CD4-positive, alpha-beta T cell (primary cell): ENCODE measurements at places on chromosomes 3 and 15.

GRCh38 chr3:149252272-149252671 is 30.6 kb upstream of the CP start:
- no peak for DNase-seq

DNA sequence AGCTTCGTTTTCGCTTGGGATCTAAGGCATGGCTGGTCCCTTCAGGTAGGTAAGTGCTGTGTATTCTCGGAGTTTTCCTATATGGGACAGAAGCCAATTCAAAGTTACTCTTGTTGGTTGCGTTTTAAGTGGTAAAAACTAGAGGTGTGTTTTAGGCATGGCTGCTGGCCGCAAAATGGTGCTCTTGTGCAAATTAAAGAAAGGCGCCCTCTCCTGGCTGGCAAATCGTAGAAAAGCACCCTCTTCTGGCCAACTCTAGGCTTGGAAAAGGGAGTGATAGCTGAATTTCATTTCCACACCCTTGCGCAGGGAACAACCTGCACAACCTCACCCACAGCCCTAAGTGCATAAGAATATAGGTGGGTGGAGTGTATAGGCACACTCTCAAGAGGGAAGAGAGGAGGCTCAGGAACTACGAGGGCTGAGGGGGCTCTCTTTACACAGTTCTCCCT is 23.5 kb downstream of the DRD3 start:
- DNase-seq = peak; percentile 31

DNA sequence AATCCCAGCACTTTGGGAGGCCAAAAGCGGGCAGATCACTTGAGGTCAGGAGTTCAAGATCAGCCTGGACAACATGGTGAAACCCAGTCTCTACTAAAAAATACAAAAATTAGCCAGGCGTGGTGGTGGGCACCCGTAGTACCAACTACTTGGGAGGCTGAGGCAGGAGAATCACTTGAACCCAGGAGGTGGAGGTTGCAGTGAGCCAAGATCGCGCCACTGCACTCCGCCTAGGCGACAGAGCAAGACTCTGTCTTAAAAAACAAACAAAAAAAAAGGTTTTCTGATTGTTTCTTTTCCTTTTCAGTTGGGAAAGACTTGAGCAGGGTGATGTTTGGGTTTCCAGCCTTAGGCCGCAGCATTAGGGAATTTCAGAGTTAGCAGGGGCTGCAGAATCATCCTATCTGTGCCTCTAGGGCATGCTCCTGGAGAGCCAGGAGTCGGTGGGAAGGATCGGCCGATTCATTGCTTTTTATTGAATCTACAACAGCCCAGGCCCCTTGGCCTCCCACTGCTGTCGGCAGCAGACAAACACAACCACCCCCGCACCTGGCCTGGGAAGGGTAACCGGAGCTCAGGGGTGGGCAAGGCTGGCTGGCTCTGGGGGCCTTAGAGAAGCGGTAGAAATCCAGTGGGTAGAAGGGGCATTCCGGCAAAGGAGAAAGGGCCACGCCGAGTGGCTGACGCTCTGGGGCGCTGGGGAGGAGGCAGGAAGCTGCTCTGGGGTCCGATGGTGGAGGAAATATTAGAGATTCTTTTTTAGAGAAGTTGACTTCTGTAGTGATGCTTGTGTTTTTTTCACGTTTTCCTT is 6.3 kb downstream of the CHAC1 start:
- no peak for DNase-seq

DNA sequence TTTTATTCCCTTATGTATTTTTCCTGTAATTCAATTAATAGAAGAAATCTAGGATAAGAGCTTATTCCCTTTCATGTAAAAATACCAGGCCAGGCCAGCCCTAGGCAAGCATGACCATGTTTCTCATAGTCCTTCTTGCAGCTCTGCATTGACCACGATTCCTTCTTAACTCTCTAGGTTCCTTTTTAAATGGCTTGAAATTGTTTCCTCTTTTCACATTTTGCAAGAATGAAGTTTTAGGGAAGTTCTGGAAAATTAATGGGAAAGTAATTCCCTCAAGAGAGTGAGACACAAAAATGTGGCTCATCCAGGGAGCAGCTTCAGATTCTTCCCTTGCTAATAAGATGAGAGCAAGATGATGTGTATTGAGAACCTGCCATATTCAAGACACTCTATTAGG is 116.5 kb upstream of the FGF7 start:
- DNase-seq = no peak

DNA sequence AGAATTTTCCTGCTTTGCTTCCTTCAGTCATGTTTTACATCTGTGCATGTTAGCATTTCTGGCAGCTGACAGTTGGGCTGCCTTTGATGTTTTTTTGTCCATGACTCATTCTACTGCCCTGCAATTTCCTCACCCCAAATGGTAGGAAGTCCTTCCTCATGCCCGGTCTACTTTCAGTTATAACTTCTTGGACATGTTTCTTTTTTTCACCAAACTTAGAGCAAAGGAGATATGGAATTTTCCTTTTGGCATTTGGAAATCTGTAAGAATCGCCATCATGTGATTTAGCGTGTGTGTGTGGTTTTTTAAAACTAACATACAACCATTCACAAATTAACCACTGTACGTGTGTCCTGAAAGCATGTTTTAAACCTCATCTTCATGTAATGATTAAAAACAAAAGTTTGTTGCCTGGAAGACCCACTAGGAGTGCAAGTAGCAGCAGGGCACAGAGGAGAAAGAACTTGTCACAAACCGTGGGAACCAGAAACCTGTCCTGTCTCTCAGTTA is 430.7 kb upstream of the CFAP20DC start:
- DNase-seq = no peak

DNA sequence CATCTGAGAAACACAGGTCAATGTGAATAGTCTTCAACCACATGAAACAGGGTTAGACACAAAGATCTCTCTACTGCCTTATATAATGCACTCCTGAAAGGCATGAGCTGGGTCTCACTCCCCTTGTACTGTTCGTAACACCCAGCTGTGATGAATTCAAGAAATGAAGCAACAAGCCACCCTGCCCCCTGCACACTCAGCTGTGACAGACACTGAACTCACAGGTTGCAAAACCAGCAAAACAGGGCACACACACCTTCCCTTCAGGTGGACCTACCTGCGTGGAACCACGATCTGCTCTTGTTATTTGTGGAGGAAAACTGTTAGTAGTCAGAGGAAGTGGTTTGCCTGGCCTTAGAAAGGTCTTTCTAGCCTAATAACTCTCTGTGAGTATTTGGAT is 64.5 kb downstream of the CERS3 start:
- DNase-seq = no peak

GRCh38 chr15:81372575-81372974 is 1.4 kb downstream of the TMC3 start:
- no peak for DNase-seq

GRCh38 chr3:81339040-81339845 is 422.2 kb downstream of the GBE1 start:
- no peak for DNase-seq

DNA sequence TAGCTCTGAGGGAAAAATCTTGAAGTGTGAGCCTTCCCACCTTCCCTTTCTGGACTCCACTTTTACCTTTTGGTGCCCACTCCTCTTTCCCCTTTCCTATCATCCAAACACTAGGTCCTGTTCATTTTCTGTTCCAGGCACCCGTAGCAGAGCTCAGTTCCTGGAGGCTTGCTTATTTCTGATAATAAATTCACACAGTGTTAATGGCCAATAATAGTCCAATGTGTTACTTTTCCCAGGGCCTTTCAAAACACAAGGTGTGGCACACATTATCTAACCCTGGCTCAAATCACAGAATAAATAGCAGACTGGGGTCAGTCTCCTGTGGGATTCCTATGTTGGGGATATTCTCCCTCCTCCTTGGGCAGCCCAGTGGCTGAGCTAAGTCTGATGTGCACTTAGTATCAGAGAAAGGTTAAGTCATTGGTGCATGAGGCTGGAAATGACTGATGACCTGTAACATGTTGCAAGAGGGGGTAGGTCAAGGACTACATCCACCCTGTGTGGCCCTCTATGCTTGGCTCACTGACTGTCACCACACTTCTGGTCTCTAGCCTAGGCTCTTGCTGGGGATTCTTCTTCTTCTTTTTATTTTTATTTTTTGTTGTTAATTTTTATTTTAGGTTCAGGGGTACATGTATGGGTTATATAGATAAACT is 43.7 kb upstream of the ROPN1 start:
- no peak for DNase-seq

- DNase-seq = no peak
Measured at GRCh38 chr3:178966299-178967176, 105.1 kb downstream of the ZMAT3 start.

- no peak for DNase-seq
Measured at GRCh38 chr3:17741621-17742101, 770 bp downstream of the TBC1D5 start.

DNA sequence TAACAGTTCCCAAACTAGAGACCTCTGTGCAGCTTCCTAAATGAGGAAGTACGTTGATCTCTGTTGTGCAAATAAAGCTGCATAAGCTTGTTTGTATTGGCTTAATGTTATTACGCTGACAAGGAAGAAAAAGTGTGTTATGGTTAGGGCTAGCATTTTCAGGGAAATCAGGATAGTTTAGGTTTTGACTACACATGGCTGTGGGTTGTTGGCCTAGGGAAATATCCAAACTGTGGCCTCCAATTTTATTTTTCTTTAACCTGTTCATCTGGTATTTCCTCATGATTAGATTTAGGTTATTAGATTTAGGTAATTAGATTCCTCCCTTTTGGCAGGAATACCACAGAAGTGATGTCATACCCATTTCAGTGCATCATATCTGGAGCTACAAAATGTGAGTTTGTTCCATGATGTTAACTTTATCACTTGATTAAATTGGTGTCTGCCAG is 8.7 kb upstream of the MCCC1 start:
- DNase-seq = no peak

- DNase-seq = no peak
Measured at GRCh38 chr3:149421764-149422163, 44.3 kb upstream of the TM4SF1 start.

- no peak for DNase-seq
Measured at GRCh38 chr3:32888739-32889138, 62.7 kb upstream of the CCR4 start.

GRCh38 chr3:21462141-21462540 is 288.9 kb downstream of the ZNF385D start:
- no peak for DNase-seq

GRCh38 chr3:189964623-189965332 is 155.9 kb downstream of the P3H2 start:
- no peak for DNase-seq

DNA sequence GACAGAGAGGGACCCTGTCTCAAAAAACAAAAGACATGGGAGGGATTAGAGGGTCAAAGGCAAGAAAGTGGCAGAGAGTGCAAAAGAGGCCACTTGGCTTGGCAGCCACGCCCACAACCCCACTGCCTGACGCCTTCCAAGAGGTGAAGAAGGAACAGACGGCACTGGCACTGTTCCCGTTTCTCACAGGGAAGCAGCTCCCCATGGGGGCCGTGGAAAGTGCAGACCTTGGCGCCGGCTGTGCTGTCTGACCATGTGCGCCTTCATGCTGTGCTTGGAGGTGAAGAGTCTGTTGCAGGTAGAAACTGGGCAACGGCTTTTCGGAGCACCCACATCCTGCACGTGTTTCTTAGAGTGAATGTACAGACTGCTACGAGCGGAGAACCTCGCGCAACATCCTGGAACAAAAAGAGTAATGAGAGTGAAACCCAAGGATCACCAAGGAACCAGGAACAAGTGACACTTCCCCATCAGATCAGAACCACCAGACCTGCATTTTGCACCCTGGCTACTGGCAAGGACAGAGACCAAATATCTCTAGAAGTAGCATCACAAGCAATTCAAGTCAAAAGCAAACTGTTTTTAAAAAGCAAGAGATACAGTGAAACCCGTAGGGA is 9.7 kb downstream of the ZXDC start:
- DNase-seq = no peak

DNA sequence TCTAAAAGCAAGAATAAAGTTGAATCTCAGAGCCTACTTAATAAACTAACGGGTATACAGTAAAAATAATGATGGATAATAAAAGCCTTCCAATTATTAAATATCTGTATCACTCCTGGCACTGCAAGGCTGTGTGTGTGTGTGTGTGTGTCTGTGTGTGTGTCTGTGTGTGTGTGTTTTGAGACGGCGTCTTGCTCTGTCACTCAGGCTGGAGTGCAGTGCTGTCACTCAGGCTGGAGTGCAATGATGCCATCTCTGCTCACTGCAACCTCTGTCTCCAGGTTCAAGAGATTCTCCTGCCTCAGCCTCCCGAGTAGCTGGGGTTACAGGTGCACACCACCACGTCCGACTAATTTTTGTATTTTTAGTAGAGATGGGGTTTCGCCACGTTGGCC is 62.5 kb downstream of the TBL1XR1 start:
- no peak for DNase-seq

DNA sequence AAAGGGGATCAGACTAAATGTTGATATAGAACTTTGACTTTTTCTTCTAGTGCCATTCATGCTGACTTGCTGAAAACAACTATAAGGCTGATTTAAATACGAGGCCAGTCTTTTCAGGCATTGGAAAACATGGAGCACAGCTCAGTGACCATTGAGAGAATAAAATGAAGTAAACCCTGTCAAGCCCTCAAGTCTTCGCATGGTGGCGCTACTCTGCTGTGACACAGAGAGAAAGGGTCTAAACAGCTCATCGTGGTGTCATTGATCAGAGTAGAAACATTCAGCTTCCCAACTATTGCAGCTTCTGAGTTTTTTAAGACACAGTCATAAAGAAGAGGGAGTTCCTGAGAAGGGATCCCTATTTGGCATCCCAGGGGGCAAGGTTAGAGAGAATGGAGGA is 716.2 kb downstream of the DIPK2A start:
- DNase-seq = no peak

DNA sequence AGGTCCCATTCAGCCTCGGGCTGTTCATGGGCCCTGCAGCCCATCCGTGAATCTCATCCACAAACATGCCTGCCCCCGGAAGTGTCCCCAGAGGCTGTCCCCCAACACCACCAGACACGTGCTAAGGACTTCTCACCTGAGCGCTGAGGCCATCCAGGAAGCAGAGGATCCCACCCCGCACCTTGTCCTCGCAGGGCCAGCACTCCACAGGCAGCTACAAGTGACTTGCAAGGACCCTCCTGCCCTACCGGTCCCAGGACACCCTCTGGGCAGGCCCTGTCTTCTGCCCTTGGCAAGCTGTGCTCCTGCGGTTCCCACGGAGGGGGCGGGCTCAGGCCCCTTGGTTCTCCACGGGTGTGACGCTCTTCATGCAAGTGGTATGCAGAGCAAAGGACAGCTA is 146.0 kb downstream of the NUP210 start:
- no peak for DNase-seq
